CD4-positive, alpha-beta T cell treated with Interleukin-15 for 1 hour (primary cell): ENCODE measurements at places on chromosomes 3 and 15.

DNA sequence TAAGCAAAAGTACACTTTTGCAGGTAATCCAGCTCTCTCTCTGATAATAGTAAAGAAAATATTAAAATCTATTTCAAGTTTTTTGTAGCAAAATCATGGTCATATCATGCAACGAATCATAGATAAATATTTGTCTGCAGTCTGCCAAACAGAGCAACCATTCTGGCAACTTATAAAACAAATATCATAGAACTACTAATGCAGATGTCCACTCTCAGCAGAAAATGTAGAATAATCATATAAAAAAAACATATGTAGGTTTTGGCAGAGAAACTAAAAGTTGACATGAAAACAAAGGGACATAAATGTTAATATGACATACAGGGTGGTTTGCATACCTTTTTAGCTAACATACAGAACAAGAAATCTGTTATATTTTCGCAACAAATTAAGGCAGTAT lies 12.2 kb downstream of the TMCC1 start:
- no peak for DNase-seq

- no peak for DNase-seq
Measured at GRCh38 chr15:77870195-77871065, 207.1 kb downstream of the TBC1D2B start.

DNA sequence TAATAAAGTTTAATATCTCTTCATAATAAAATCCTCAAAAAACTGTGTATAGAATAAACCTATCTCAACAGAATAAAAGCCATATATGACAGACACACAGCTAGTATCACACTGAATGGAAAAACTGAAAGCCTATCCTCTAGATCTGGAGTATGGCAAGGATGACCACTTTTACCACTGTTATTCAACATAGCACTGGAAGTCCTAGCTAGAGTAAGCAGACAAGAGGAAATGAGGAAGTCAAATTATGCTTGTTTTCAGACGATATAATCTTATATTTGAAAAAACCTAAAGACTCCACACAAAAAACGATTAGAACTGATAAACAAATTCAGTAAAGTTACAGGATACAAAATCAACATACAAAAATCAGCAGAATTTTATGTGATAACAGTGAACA lies 57.4 kb upstream of the DIPK2A start:
- DNase-seq, result no peak

DNA sequence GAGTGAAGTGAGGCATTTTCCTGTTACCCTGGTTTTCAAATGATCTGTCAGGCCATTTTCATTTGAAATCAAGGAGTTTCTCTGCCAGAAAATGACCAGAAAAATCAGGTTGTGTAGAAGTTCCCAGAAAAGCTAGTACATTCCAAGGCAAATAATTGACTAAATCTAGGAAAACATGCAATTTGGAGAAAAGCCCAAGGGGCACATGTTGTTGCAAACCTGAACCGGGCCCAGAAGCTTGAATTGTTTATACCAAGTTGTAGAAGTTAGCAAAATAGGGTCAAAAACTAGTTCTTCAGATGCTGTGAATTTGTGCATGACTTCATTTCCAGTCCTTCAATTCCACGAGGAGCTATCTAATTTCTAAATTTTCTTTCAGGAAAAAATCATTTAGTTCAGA lies 31.0 kb downstream of the TRIM42 start:
- DNase-seq, result no peak

- DNase-seq, result no peak
Measured at GRCh38 chr3:52049503-52049902, 6.9 kb downstream of the DUSP7 start.

DNA sequence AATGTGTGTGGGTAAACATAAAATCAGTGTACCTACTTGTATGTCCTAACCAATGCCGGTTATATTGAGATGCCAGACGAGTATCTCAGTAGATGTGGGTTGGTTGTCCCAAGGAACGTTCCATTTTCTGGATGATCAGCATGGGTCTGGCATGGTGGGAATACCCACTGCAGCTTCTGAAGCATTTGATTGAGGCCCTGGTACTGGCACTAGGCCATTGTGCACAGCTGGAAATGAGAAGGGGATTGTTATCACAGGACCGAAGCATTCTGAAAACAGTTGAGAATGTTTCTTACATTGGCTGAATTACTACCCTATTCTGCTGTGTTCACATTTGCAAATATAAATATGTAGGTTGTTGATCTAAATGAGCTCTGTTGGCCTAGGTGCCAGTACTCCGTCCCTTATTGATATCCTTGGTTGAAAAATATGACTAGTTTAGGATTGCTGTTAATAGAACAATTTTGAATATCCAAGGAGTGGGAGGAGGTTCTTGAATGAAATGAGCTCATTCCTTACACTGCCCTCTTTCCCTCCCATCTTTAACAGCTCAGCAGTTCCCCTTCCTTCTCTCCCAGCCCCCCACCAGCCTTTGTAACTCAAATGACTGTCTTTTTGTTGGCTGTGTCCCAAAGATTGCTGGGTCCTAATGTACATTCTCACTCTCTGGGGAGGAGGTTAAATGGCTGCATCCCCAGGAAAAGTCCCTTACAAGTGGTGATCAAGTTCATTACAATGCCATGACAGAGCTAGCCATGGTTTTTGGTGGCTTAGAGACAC lies 293.3 kb upstream of the TPM1 start:
- no peak for DNase-seq

GRCh38 chr3:129625072-129625874 lies 18.8 kb upstream of the PLXND1 start:
- DNase-seq, result no peak

- no peak for DNase-seq
Measured at GRCh38 chr3:26484140-26484539, 138.4 kb upstream of the LRRC3B start.

GRCh38 chr15:48637639-48638038 lies 7.9 kb downstream of the FBN1 start:
- no peak for DNase-seq

GRCh38 chr3:150370999-150371398 lies 37.1 kb upstream of the TSC22D2 start:
- no peak for DNase-seq

GRCh38 chr3:54176106-54176505 lies 53.8 kb downstream of the CACNA2D3 start:
- DNase-seq, result no peak

GRCh38 chr15:43920815-43921214 lies 94.0 kb downstream of the WDR76 start:
- DNase-seq, result no peak

DNA sequence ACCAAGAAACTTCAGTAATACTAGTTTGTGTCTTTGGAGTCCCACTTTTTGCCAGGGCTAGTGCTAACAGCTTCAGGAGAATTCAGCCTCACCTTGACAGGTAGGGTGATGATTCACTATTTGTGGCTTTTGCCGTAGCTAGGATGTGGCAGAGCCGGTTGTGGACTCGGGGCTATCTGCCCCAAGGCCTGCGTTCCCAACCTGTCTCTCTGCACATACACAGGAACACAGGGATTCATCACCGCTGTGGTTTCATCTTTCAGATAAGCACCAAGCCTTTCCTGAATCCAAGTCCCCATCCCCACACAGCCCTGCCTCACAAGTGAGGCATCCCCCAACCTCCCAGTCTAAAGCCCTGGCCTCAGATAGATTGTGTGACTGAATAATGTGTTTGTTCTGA lies 45.2 kb upstream of the POLG start:
- DNase-seq, result no peak

- no peak for DNase-seq
Measured at GRCh38 chr3:45508483-45509037, 86.0 kb upstream of the LIMD1 start.

DNA sequence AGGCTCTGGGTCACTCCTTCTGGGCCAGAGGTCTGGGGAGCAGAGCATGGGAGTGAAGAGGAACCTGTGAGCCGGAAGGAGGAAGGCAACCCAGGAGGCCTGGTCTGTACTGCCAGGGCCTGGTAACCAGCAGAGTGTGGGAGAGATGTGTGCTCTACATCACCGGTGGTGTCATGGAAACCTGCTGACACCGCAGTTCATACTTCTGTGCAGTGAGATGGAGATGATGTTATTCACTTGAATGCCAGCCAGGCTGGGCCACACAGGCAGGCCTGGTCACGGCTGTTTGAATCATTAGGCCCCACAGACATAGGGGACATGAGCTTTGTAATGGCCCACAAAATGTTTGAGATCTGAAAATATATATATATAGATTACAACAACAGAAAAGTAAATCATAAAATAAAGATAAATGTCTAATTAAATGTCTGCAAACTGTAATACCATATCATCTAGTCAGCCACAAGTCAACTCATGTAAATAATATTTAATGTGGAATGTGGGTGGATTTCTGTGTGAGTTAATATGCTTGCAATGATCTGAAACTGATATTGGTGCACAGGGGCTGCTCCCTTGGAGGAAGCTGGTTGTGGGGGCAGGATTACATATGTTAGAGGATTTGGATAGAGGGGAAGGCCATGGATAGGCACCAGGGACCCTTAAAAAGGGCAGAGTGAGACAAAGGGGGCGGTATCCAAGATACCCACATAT lies 108.5 kb upstream of the PFN2 start:
- DNase-seq, result no peak

- DNase-seq, result no peak
Measured at GRCh38 chr15:43299884-43300283, 30.5 kb downstream of the LCMT2 start.

DNA sequence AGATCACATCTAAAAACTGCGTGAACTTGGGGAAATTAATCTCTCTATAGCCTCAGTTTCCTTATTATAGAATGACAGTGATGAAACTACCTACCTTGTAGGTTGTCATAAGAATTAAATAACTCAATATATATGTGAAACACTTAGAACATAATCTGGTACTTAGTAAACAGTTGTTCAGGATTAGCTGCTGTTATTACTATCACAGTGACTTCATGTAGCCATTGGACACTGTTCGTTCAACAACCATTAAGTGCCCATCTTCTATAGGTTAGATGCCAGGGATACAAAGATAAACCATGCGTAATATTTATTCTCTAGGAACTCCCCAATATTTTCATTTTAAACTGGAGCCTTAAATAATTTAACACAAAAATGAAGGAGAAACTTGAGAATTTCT lies 329.0 kb upstream of the PROK2 start:
- DNase-seq, result no peak

DNA sequence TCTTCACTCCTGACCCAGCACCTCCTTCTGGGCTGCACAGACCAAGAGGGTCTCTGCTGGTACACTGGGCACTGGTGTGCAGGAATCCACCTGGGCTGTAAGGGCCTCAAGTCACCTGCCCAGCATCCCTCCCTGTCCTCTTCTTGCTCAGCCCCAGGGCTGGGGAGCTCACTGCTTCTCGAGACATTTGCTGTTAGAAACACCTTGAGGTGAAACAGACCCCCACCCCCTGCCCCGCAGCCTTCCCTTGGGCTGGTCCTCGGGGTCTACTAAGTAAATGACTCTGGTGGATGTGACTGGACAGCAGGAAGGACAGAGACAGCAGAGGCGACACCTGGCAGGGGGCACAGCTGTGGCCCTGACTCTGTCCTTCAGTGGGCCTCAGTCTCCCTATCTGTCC lies 29.1 kb downstream of the LOXL1 start:
- no peak for DNase-seq

- DNase-seq, result no peak
Measured at GRCh38 chr3:22886439-22887068, 316.6 kb upstream of the UBE2E2 start.

GRCh38 chr3:14227856-14228255 lies 49.2 kb downstream of the LSM3 start:
- no peak for DNase-seq

GRCh38 chr3:114033721-114034120 lies 22.6 kb downstream of the CCDC191 start:
- DNase-seq, result no peak

- DNase-seq, result no peak
Measured at GRCh38 chr3:5644773-5645670, 457.5 kb downstream of the EDEM1 start.

DNA sequence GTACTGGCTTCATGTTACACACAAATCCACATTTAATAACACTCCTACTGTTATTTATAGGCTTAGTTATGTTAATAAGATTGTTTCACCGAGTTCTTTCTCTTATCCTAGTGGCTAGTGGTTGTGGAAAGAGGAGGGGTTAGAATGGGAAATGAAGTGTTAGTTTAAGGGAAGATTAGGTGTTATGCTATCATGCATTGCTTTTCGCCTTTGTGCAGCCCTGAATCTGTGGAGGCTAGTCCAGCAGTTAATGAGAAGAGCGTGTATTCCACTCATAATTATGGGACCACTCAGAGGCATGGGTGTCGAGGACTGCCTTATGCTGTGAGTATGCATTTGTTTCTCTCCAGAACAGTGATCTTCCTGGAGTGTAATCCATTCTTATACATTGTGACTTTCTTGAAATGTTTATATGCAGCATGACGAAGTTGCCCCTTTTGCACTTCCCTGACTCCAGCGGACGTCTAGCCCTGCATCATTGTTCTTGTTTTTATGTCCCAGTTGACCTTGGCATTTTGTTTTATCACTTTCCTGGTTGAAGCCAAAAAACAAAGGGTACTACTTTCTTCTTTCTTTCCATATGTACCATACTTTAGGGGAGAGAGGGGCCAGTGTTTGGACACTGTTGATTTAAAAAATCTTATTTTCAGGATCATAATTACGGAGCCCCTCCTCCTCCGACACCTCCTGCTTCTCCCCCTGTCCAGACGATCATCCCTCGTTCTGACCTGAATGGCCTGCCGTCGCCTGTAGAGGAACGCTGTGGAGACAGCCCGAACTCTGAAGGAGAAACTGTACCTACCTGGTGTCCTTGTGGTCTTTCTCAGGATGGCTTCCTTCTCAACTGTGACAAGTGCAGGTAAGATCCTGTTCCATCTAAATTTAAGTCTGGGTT lies 36.5 kb downstream of the SETD5 start:
- DNase-seq, result no peak

- DNase-seq, result no peak
Measured at GRCh38 chr3:90145094-90145860, 1037.9 kb downstream of the EPHA3 start.

- DNase-seq, result no peak
Measured at GRCh38 chr3:51691021-51691420, 15.8 kb upstream of the GRM2 start.

DNA sequence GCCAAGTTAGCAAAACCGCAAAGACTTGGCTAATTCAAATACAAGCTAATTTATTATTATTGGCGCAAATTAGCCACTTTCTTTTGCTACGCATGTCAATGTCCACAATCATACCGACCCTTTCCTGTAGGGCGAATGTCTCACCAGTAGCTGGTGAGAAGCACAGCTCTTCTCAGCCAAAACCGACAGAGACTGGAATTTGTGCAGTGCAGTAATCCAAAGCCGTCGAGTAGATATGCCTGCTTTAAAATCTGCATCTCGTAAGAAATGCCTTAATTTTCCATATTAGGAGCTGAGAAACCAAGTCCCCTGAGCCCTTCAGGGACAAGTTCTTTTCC lies 614 bp upstream of the MINDY2 start:
- no peak for DNase-seq

DNA sequence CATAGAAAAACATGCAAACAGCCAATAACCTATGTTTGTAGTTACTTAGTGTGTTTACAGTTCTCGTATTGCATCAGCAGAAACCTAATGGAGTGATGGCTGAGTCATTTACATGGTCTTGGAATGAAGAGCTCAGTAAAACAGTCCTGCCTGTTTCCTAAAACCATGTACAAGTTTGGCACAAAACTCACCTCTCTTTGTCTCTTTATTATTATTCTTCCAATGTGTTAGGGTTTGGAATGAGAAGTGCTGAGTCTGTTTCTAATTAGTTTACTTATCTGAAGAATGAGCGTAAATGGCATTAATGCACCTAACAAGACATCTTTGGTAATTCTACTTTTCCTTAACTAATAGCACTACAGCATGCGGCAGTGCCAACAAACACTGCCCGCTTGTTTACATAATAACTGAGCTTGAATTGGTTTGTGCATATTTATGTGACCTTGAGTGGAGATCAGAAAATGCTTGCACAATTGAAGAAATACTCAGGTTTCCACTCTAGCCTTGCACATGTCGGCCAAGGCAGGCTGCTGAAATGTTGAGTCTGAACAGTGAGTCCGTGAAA lies 385.4 kb upstream of the SEMA6D start:
- DNase-seq, result no peak
